ENCODE measurements at places on chromosomes 11 and 22.
A peak's percentile ranks its signal among the peaks of the same experiment; 100 is the strongest.

- no peak for DNase-seq
Observed at GRCh38 chr11:70618431-70619101, 220.2 kb downstream of the CTTN start.

GRCh38 chr22:48820481-48821345, 1007.0 kb downstream of the BRD1 start:
- no peak for DNase-seq

GRCh38 chr11:15650105-15650938, 535.6 kb downstream of the INSC start:
- DNase-seq = peak; percentile 75

DNA sequence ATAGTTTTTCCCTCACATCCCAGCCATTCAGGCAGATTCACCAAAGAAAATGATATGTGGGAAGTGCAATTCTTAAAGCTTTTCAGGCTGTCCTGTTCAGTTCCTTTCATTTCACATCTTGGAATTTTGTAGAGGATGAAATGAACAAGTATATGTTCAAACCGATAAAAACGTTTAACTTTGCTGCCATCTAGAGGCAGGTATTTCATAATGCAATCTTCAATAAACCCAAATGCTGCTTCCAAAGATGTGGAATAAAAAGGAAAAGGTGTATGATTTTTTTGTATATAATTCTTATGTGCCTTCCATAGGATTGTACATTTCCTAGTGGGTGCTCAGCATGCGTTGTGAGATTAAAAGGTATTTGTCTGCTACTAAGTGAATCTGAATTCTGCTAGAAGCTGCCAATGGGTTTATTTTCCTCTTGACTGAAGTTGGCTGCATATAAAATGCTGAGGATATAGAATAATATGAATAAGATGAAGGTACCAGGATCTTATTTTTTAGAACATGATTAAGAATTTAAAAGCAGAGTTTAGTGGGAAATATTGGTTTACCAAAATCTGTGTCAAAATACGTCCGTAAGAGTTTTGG, 199.3 kb downstream of the PGR start:
- peak; percentile 10 for DNase-seq

DNA sequence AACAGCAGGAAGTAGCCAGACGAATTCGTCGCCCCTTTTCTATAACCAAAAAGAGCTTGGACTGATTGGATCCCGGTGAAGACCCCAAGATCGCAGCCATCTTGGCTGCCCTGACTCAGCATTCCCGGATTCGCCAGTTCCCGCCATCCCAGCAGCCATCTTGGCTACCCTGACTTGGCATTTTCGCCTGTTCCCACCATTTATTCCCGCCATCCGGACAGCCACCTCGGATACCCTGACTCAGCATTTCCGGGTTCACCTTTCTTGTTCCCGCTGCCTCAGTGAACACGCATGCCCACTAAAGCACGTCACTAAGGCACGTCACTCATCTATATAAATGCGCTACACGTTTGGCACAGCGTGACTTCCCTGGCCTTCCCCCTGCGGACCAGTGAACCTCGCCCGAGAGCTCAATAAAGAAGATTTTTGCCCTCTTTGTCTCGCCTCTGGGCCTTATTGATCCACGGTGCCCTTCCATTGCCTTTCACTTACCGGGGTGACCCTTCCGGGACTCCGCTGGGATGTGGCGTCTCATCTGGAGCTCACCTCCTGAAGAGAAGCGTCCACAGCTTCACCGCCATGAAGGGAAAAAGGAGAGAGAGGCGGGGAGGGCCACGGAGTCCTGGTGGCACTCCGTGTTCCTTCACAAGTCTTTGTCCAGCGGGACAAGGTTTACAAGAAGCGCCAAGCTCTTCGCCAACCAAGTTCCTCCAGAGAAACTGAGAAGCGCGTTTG, 4.0 kb upstream of the OR56A3 start:
- no peak for DNase-seq

GRCh38 chr22:44586999-44587736, 89.1 kb upstream of the RTL6 start:
- no peak for DNase-seq

DNA sequence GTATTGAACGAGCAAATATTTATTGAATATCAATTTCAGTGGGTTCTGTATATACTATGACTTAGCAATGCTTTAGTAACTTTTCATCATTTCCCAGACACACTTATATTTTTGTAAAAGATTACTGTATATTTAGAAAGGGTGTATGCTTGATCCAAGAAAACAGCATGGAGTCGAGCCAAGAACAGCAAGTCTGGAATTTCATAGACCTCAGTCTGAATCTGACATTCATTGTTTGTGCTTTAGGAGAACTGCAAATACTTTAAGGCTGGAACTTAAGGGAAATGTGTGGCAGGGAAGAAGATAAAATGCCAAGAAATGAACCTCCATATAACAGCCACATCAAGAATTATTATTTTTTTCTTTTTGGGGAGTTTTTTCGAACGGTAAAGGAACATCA, 1156.8 kb downstream of the LRRC4C start:
- DNase-seq = no peak

- no peak for DNase-seq
Observed at GRCh38 chr22:19914201-19914943, 27.2 kb upstream of the COMT start.

- DNase-seq = no peak
Observed at GRCh38 chr11:116901964-116902688, 64.7 kb upstream of the APOA1 start.

DNA sequence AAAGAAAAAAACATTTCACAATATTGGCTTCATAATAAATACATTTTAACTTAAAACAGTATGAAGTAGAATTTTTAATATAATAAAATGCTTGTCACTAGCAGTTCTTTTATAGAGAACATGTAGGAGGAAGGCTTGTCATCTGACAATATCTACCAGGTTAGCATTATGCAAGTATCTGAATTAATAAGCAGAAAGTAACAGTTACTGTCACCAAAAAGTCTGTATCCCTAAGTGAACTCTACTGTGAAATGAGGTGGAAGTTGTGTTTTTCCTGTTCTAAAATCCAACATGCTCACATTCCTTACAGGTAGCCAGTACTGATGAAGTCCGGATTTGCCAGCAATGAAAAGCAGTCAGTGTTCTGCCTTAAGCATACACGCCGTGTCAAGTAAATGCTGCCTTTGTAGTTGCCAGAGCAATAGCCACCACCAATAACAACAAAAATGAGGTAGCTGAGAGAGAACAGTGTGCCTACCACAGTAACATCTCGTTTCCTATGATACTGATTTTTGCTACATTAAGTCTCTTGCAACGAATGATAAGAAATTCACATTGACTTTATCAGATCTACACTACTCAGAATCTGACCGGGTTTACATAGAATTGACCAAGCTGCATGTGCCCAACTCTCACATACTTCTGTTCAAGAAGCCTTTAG, 95.5 kb downstream of the SIK3 start:
- DNase-seq = no peak

DNA sequence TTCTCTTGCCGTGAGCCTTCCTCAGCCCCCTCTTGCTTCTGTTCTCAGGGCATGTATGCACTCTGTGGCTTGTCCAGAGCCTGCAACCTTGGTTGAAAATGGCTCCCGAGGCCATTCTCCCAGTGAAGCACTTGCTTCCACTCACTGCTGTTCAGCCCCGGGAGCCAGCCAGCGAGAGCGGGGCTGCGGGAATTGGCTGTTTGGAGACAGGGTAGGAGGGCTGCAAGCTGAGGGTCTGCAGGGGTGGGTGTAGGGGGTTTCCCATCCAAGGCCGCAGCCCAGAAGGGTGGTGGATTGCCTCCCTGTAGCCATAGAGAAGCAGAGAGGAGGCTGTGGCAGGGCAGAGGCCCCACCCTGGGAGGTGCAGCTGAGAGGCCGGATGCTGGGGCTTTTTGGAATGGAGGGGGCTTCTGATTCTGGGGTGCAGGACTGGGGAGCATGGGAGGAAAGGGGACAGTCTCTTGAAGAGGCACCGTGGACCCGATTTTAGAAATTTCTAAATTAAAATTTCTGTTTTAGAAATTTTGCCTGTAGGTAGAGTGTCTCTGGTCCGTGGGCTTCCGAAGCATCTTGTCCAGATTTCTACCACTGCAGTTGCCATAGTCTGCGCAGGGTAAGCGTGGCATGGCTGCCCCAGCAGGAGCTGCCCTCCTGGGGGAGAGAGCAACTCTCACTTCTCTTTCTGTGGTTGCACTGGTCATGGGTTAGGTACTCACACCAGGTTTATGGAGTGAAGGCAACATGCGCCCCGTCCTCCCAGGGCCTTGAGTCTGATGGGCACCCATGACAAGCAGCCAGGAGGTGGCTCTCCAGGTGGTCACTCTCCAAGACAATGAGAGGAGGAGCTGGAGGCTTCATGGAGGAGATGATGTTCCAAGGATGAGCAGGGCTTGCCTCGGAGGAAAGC, 100.2 kb downstream of the TBC1D22A start:
- no peak for DNase-seq

Measured in HuH-7 (cell line).